ENCODE measurements at places on chromosomes 4 and X.

DNA sequence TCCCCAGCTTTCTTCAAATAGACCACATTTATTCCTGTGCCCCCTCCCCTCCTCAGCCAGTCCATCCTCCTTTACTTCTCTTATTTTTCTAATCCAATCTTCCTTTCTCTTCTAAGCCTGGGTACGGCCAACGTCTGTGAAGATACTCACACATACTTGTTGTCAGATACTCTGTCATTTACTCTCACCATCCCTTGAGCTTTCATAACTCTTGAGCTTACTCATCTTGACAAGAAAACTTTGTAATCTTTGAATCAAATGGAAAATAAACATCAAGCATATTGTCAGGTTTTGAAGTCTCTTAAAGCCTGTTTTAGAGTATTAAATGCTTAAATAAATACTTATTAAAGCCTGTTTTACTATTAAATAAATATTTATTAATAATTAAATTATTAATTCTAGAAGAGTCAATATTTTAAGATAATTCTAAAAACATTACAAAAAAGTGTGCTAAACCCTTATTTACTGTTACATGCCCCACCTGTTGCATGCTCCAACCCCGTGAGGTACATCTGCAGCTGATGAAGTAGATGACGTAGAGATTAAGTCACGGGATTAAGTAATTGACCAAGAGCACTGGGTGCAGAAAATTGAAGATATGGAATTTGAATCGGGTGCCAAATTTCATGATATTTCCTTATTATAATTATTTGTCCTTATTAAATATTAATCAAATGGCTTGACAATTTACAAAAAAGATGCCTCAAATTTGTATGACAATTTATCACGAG, 1.5 kb upstream of the TRIML2 start:
- no peak for DNase-seq

DNA sequence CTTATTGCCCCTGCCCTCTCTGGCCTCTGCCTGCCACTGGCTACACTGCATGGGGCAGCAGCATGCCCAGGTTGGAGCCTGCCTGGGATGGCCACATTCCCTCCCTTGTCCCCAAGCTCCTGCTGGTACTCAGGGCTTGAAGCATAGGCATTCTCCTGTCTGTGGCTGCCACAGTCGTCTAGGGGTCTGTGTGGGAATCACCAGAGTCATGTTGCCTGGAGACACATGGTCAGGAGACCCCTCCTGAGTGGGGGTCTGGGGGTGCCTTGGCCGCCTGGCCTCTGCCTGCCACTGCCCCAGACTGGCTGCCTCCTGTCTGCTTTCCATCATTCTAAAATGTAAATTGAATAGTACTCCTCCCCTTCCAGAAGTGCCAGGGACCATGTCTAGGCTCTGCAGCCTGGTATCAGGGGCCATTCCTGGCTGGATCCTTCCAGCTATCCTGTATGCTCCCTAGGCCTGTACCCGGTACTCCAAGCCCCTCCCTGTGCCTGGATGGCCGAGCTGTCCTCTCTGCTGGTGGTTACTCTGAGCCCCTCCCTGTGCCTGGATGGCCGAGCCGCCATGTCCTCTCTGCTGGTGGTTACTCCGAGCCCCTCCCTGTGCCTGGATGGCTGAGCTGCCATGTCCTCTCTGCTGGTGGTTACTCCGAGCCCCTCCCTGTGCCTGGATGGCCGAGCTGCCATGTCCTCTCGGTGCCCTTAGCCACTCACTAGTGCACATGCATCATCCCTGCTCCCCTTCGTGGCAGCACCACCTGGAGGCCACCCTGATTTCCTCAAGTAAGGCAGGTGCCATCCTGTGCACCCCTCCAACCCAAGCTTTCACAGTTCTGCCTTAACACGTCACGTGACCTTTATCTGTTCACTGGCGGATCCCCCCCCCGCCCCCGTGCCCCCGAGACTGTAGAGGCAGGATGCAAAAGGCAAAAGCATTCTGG, 5.5 kb upstream of the NKX1-1 start:
- no peak for DNase-seq

- no peak for DNase-seq
Measured at GRCh38 chr4:119623025-119623424, 5.6 kb downstream of the PDE5A start.

DNA sequence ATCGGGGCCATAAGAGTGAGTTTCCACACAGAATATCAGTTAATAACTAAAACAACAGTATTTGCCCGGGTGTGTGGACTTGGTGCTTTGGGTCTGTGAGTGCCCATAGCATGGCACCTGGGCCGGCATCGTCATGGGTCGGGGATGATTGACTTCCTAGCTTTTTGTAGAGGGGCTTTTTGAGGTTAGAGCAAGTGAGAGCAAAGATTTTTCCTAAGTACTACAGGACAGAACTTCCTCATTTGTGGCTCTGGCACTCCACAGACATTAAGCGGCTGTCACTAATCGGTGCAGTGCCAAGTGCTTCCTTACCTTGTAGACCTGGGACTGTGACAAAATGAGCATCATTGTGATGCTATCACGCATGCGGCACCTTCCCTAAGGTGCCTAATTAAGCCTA, 81.0 kb downstream of the SHROOM2 start:
- DNase-seq = no peak

- no peak for DNase-seq
Measured at GRCh38 chr4:165175879-165176278, 31.5 kb upstream of the KLHL2 start.

GRCh38 chrX:148609515-148610327, 109.3 kb downstream of the AFF2 start:
- DNase-seq = no peak

Measured in bone marrow (tissue), 2 donors.